ENCODE measurements at places on chromosomes 6 and 20.

- no peak for DNase-seq
Measured at GRCh38 chr6:109713097-109713496, 22.0 kb downstream of the FIG4 start.

GRCh38 chr6:35083507-35083906 lies 57.6 kb downstream of the TCP11 start:
- DNase-seq = no peak

DNA sequence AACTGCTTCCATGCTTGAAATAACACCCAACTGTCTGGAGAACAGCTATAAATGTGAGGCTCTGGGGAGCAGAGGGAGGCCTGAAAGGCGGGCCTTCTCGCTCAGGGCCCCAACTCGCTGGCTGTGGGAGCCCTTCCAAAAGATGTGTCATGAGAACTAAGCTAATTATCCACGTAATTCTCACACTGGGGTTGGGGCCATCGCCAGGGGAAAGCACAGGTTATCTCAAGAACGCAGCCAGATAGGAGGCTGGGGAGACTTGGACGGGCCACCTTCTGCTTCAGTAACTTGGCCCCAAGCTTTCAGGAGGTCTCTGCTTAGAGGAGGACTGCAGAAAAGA lies 1.6 kb downstream of the PXDC1 start:
- no peak for DNase-seq

DNA sequence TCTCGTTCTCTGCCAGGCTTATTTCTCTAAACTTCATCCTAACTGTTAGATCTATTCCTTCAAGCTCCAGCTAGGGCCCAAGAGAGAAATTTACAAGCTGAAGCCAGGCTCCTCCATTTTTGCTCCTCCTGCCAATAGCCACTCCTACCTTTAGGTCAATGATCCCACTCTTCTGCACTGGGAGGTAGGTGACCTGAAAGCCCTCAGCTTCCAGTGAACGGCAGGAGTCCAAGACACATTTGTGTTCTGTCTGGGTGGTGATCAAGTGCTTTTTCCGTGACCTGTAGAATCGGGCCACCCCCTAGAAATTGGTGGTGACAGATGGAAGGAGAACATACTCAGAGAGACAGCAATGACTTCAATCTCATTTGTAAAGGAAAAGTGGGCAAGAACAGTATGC lies 8.9 kb downstream of the NFS1 start:
- no peak for DNase-seq

GRCh38 chr6:169996378-169997051 lies 245.1 kb downstream of the ERMARD start:
- DNase-seq = no peak

DNA sequence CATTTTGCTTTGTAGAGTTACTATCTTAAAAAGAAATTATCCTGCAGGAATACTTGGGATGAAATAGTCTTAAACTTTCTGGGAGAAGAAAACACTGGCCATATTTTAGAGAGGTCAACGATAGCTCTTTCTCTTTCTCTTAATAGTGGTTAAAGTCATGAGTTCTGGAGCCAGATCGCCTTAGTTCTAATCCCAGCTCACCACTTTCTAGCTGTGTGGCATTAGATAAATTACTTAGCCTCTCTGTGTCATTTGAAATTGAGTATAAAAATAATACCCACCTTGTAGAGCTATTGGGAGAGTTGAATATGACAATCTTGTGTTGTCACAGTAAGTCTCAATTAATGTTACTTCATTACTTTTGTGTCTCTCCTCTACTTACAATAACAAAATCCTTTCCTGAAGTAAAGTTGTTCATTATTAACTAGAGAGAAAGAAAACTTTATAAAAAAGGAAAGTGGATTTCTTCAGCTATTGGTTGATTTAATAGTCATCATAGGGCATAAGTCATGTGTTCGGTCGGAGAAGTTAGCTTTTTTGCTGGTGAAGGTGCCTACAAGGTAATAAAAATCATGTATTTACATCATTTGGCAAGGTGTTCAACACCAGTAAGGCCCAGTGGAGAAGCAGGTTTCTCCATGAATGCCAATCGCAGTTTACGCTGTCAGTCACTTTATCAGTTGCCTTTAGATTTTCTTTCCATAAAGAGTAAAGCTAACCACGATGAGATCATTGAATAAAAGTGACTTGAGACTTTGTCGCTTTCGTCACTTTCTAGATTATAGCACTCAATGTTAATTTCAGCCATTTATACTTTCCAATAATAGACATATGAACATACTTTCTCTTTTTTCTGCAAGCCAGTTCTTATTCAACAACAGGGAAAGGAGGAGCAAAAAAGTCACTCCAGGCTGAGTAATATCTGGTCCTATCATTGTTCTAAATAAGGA lies 2.0 kb downstream of the NEDD9 start:
- DNase-seq = no peak

DNA sequence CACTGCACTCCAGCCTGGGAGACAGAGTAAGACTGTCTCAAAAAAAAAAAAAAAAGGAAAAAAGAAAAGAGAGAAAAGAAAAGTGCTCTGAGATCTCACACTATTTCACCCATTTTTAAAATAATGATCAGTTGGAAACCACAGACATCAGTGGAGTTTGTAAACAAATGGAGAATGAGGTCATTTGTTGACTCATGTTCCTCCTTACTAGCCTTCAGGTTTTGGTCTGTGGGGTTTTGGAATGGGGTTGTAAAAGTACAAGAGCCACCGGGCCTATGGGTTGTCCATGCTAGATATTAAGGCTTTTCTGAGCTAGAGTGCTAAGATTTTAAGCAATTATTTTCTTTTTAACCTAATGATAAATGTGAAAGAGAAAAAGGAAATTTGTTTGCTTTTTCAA lies 104.4 kb upstream of the PRL start:
- no peak for DNase-seq

GRCh38 chr6:47134476-47135189 lies 92.5 kb upstream of the ADGRF1 start:
- DNase-seq = peak; percentile 83

- DNase-seq = no peak
Measured at GRCh38 chr20:50052550-50053361, 60.2 kb downstream of the UBE2V1 start.

GRCh38 chr6:78025502-78025901 lies 372.7 kb downstream of the MEI4 start:
- DNase-seq = no peak

- DNase-seq = no peak
Measured at GRCh38 chr6:36542041-36542440, 5.2 kb downstream of the STK38 start.

DNA sequence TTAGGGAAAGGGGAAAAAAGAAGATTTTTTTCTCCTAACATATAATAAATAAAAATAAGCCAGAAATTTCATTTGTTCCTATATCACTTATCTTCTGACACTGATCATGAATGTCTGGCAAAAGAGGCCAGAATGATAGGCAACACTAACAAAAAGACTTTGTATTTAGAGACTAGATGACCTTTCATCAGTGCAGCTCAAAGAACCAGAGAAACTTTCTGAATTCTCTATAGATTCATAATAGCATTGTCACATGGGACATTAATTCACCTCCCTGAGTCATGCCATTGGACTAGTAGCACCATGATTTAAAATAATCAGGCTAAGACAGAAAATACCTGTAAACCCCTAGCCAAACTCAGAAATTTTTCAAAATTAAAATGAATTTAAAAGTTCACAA lies 95.4 kb upstream of the CCDC28A start:
- no peak for DNase-seq

DNA sequence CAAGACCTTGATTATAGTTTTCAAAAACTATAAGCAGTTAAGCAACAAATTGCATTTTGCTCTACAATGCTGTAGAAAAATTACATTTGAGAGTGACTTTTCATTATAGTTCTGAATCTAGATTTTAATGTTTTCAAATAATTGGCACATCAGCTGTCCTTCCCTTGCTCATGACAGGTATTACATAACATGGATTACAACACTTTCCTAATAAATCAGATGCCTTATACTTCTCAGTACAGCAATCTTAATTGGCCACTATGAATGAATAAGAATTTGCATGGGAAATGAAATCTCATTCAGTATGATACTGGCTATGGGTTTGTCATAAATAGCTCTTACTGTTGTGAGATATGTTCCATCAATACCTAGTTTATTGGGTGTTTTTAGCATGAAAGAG lies 29.9 kb downstream of the HSF2 start:
- DNase-seq = no peak

- DNase-seq = no peak
Measured at GRCh38 chr6:69338431-69339162, 458.2 kb downstream of the LMBRD1 start.

- DNase-seq = peak; percentile 96
Measured at GRCh38 chr6:33570806-33571636, 9.1 kb downstream of the BAK1 start.

DNA sequence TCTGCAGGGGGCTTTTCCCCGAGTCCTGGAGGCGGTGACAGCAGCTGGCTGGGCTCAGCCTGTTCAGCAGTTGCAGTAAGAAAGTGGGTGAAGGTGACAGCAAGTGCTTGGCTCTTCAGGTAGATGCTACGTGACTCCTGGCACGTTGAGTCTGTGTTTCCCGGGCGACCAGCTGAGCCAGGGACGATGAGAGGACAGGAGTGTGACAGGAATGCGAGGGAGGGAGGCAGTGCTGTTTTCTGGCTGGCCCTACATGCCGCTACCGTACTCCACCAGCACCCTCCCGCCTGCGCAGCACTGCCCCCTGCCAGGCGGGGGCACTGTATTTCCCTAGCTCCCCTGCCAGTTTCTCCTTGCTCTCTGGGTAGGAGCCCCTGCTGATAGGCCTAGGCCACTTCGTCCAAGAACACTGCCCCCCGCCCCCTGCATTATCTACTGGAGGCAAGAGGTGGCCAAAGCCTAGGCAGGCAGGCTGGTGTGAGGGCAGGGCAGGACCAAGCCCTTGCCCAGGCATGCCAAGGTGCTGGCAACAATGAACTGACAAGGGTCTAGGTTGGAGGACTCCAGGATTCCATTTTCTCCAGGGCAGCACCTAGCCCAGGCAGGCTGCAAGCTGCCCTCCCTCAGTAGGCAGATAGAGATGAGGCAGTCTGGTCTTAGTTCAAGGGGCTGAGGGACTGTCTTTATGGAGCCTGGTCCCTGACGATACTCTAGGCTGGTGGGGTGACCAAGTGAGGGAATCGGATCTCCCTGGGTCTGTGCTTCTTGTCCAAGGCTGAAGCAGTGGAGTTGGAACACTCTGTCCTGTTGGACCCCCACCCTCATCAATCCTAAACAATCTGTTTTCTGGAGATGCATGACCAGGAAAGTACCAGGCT lies 19.2 kb downstream of the MRPS18A start:
- peak; percentile 90 for DNase-seq

DNA sequence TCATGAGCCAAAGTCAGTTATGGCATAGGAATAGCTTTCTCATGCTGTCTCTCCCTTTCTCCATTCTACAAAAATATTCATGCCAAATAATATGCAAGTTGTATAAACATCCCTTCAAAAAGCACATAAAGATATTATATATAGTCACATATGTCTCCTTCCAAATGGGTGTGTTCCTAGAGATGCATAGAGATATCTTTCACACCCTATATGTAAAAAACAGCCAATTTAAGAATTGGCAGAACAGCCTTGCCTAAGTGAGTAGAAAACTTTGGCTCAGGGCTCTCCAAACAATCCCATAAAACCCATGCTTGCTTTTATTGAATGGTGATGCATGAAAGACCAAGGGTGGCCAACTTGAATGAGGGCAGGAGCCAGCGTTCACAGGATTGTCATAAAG lies 274.7 kb upstream of the SUPT3H start:
- DNase-seq = no peak

GRCh38 chr6:152598421-152598820 lies 38.7 kb downstream of the SYNE1 start:
- no peak for DNase-seq

DNA sequence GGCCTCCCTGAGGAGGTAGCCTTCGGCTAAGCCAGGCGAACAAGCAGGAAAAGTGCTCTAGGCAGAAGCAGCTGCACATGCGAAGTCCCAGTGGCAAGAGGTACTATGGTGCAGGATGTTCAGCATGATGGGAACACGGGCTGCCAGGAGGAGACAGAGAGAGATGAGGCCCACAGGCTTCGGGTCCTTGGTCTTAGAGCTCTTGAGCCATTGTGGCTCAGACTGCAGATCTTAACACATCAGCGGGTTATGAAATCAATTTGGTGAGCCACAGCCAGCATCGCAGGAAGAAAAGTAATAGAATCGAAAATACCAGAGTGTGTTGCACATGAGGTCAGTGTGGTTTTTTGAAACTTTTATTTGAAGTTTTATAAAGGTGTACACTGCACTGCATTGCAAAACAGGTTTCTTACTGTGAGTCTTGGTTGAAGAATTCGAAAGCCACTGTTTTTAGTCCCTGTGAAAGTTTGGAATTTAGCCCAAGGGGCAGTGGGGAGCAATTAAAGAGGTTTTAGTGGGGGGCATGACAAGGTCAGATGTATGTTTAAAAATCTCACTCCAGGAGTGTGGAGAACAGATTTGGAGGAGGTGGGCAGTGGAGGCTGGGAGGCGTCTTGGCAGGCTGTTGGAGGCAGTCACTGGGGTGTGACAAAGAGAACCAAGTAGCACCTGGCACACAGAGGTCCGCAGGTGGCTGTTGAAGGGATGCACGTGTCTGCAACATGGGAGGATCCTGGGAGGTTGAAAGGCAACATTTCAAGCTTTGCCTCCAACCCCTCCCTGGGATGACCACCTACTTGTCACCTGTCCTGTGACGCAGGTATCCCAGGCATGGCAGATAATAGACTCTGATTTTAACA lies 69.3 kb downstream of the EYA2 start:
- no peak for DNase-seq

DNA sequence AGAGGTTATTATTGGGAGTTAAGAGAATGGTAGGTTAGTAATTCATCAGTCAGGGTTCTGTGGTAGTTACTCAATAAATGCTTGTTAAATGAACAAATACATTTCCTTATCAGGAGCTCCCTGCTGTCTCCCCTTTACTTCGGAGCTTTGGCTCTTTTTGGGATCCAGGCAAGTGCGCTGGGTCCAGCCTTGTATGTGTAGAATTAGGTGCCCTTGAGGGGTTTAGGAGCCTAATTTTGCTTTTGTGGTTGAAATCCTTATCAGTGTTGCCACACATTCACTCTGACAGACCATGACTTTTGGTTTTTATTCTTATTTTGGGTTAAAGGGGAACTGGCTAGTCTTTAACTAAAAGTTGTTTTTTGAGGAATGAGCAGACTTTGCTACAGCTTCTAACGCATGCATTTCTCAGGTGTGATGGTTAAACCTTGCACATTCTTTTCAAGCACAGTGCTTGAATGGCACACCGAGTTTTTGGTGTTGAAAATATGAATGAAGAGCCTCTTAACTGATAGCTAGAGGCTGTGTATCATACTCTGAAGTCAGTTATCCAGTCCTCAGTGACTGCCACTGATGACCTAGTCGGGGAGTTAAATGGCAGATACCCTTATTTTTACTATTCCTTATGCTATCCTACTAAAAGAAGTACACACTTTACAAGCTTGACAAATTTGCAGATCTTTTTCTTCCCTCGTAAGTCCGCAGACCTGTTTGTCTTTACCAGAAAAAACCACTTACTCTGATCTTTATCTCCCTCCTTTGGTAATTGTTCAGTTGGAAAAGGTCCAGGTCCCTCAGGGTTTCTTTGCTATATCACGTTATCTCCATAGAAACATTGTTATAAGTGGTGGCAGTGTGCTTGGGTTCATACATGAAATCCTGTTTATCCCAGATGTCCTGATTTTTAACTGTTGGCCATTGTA lies 50.7 kb upstream of the PLCG1 start:
- DNase-seq = peak; percentile 95

- no peak for DNase-seq
Measured at GRCh38 chr20:46648903-46649649, 2.2 kb downstream of the SLC13A3 start.
